ENCODE measurements at places on chromosomes 2 and 18.

GRCh38 chr2:74584088-74584645, 29.6 kb downstream of the DOK1 start:
- no peak for DNase-seq

GRCh38 chr2:217610401-217610814, 392.4 kb downstream of the TNS1 start:
- no peak for DNase-seq

DNA sequence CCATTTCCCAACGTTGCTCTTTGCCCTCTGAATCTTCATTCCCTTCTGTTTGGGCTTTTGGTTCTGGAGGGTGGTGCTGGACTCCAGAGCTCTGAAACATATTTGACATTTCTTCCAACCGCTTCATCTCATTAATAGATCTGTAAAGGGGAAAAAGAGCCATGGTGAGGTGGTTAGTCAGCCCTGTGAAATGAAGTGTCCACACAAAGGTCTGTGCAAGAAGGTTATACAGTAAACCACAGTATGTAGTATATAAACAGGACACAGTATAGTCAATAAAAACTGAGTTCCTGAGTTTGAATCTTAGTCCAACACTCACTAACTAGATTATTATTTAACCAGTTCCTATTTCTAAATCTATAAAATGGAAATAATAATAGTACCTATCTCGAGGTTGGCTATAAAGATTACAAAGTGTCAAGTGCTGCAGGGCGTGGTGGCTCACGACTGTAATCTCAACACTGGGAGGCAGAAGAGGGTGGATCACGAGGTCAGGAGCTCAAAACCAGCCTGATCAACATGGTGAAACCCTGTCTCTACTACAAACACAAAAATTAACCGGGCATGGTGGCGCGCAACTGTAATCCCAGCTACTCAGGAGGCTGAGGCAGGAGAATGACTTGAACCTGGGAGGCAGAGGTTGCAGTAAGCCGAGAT, 13.1 kb downstream of the STARD7 start:
- DNase-seq = peak; percentile 17

DNA sequence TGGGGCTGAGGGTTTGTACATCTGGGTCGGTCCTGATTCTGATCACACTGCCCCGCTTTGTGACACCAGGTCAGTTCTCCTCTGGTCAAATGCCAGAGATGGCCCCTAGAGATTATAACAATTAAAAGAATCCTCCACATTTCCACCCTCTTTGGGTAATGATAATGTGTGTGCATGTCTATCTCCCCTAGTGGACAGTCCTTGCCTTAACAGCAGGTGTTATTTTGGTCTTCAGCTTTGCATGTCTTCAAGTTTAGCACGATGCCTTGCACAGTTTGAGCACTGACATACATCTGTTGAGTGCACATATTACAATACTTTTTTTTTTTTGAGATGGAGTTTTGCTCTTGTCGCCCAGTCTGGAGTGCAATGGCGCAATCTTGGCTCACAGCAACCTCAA, 25.7 kb upstream of the COX7A2L start:
- no peak for DNase-seq

GRCh38 chr2:64062840-64063239, 43.6 kb upstream of the VPS54 start:
- no peak for DNase-seq

DNA sequence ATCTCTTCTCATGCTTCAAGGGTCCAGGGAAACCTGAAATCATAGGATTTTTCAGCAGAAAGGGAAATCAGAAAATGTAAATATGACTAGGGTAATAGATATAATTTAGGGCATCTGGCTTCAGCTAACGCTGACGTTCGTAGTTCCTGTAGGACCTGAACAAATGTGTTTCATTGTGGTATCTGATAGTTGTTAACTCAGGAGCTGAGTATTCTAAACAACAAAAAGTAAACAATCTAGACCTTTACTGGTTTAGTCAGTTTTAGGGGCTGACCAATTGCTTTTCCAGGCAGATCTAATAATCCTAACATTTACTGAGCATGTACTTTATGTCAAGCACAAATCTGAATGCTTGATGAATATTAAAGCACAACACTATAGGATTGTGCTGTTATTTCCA, 114.8 kb downstream of the GALNT1 start:
- no peak for DNase-seq

GRCh38 chr2:37819186-37819585, 105.9 kb upstream of the RMDN2 start:
- DNase-seq = no peak

DNA sequence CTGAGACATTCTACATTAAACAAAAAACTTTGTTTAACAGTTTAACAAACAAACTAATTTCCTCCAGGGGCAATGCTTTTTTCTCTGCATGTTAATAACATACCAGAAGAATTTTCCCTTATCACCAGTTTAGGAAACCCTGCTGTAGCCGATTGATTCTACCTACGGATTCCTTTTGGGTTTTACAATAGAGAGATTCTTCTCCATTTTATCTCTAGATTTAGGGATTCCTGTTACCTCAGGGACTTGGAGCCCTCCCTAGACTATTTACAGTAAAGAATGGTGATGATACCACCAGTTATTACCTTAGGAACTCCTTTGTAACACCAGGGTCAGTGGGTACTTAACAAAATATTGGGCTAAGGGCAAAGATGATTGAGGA, 5.3 kb upstream of the ERICH2 start:
- no peak for DNase-seq

GRCh38 chr2:178422097-178422496, 28.9 kb downstream of the PRKRA start:
- no peak for DNase-seq

DNA sequence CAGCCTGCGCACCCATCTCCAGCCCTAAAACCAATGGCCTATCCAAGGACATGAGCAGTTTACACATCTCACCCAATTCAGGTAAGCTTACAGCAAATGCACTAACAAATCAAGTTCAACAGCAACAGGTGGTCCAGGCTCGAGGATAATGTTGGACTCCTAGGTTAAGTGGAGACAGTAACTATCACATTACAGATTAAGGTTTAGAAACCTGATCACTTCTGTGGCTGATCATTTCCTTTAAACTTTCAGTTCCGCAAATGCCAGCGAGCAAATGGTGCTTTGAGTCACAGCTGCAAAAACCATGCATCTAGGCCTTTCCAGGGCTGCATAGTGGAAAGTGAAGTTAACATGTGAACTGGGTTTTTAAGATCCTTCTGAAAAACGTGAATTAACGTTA, 259.4 kb downstream of the GBX2 start:
- DNase-seq = no peak

DNA sequence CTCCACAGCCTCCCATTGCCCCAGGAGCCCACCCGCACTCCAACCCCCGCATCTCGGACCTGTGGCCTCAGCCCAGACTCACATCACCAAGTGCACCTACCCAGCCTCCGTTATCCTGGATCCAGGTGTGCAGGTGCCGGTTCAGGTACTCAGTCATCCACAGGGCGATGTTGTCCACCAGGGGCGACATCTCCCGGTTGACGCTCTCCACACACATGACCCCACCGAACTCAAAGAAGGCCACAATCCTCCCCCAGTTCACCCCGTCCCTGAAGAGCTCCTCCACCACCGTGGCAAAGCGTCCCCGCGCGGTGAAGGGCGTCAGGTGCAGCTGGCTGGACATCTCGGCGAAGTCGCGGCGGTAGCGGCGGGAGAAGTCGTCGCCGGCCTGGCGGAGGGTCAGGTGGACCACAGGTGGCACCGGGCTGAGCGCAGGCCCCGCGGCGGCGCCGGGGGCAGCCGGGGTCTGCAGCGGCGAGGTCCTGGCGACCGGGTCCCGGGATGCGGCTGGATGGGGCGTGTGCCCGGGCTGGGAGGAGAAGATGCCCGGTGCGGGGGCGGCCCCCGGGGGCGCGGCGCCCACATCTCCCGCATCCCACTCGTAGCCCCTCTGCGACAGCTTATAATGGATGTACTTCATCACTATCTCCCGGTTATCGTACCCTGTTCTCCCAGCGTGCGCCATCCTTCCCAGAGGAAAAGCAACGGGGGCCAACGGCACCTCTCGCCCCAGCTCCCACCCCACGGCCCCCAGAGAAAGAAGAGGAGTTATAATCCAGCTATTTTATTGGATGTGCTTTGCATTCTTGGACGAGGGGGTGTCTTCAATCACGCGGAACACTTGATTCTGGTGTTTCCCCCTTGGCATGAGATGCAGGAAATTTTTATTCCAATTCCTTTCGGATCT, 1.3 kb downstream of the BCL2 start:
- peak; percentile 83 for DNase-seq

DNA sequence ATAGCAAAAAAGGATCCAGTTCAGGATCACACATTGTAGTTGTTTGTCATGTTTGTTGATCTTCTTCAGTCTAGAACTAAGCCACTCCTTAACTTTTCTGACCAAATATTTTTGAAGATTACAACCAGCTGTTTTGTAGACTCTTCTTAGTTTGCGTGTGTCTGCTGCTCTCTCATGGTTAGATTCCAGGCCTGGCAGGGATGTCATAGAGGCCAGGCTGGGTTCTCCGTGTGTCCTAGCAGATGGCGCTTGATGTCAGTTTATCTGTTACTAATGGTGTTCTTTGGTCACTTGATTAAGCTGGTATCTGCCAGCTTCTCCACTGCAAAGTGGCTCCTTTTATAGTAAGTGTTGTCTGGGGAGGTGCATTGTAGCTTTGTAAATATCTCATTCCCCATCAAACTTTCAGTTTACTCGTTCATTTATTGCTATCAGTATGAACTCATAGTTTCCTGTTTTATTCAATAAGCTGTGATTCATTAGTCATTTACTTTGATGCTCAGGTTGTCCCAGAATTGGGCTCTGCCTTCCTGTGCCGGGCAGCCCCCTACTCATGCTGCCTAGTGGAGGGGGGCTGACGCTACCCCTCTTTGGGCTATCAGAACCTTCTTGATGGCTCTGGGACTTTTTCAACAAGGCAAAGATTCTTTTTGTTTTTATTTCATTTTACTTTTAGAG, 42.1 kb downstream of the GRHL1 start:
- DNase-seq = no peak

- DNase-seq = no peak
Measured at GRCh38 chr2:159936471-159936870, 125.9 kb downstream of the PLA2R1 start.

GRCh38 chr18:77130229-77131099, 2.1 kb downstream of the MBP start:
- peak; percentile 48 for DNase-seq

DNA sequence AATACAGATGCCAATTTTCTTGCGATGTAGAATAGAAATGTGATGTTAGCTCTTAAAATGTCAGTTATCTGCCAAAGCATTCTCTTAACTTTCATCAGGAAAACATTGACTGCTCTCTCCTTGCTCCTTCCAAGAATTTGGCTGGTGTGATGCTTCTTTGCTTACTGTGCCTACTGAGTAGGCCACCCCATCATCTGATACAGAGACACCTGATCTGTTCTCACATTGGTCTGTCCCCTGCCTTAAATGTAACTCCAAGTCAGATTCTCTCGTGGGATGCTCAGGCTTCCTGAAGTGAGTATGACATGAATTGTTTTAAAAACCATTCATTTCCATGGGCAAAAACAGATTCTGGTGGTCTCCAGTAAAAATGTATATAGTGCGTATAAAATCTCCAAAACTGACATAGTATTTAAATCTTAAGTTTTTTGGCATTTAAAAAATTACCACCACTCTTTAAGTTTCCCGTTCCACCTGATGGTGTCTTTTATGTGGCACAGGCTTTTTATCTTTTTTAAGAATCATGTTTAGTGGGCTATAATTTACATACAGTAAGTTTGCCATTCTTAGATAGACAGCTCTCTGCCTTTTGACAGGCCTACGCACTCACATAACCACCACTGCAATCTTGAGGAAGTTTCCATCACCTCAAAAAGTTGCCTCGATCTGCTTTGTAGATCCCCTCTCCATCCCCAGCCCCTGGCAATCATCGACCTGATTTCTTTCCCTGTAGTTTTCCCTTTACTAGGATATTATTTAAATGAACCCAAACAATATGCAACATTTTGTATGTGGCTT, 36.6 kb downstream of the UBE2F start:
- no peak for DNase-seq

DNA sequence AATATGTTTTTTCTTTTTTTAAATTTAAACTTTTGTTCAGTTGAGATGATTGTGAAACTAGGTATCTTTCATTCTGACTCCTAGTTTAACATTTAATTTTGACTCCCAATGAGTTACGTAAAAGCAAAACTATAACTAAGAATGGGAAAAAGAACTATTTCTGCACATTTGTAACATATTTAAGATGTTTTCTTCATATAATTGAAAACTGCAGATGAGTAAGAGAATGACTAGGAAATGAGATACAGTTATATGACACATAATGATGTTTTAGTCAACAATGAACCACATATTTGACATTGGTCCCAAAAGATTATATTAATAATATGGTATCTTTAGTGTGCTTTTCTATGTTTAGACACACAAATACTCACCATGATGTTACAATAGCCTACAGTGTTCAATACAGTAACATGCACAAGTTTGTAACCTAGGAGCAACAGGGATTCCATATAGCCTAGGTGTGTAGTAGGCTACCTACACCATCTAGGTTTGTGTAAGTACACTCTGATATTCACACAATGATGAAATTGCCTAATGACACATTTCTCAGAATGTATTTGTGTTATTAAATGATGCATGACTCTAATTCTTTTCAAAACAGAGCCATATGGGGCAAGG, 12.6 kb downstream of the ERMN start:
- no peak for DNase-seq

DNA sequence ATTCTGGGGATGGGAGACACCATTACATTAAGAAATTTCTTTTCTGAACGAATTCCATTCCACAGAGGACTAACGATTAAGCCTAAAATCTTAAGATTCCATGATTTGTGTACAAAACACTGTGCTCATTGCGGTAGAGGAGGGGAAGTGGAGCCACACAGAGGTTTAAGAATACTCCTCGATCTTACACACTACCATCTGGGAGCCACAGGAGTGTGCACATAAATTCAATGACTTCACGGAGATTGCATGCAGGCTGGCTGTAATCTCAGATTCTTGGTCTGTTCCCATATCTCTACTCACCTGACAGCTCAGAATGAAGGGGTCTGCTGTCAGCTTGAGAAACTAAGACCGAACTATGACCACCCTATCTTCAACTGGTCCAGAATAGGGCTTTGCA, 762 bp downstream of the VPS4B start:
- no peak for DNase-seq

DNA sequence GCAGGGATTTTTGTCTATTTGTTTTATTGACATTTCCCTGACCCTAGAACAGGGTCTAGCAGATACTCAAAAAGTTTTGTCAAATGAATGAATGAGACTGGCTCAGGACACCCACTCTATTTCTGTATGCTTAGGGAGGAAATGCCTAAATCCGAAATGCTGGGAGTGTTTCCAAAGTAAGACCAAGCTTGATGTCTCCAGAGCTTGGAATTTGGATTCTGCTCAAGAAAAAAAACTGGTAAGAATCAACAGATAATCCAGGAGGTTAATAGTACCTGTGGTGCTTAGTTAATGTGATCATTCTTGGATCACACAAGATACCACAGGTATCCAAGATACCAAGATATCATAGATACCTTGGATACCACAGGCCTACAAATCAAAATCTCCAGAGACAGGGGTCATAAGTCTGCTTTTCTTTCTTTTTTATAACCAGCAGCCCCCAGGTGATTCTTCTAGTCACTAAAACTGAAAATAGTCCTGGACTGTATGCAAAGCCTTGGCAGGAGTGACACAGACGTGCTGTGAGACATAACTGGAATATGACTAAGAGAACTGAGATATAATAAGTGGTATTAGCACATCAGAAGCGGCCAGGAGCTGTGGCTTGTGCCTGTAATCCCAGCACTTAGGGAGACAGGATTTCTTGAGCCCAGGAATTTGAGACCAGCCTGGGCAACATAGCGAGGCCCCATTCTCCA, 39.9 kb upstream of the SP3 start:
- DNase-seq = no peak

Measured in upper lobe of right lung (tissue), 1 donor.